ENCODE measurements at places on chromosomes 2 and 18.

GRCh38 chr2:10217489-10218435 lies 84.9 kb upstream of the HPCAL1 start:
- no peak for DNase-seq

DNA sequence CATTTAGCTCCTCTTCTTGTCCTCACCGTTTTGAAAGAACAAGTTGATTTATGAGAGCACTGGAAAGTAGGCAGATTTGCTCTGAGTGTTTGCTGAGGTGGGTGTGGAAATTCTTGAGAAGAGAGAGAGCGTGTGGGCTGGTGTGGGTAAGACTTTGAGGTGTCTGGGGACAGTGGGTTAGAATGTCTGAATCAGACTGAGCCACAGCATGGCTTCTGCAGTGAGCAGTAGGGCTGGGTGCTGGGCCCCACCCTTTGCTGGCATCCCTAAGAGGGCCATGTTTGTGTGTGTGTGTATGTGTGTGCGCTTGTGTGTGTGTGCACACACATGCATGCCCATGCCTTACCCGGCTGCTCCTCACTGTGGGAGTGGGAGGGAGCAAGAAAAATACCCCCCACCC lies 63.7 kb downstream of the COPS8 start:
- no peak for DNase-seq

- no peak for DNase-seq
These were observed 29.3 kb upstream of the FOXI3 start for GRCh38 chr2:88481691-88482336.

GRCh38 chr2:8633735-8634313 lies 48.0 kb upstream of the ID2 start:
- no peak for DNase-seq

DNA sequence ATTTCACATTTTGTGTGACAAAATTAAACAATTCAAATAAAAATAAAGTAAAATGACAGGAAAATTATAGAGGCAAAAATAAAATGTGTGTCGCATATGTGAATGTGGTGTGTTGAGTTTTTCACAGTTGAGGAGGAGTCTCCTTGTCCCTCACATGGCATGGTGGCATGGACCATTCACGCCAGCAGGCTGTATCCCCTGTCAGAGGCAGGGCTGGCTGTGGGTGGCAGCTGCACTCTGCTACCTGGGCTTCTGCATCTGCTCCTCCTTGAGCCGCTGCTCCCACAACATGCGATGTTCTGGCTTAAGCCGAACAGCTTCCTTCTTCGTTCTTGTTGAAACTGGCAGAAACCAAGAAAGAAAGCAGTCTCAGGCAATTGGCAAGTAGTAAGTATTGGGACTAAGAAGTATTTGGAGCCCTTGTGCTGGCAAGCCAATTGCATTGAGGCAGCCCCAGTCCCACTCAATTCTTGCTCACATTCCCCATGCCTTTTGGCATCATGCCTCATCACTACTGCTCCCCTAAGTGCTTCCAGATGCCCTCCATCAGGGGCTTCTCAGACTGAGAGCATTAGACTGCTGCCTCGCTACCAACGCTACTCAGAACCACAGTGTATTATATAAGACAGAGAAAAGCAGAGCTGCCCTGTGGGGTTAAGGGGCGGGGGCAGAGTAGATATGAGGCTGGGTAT lies 177.9 kb upstream of the NABP1 start:
- no peak for DNase-seq

DNA sequence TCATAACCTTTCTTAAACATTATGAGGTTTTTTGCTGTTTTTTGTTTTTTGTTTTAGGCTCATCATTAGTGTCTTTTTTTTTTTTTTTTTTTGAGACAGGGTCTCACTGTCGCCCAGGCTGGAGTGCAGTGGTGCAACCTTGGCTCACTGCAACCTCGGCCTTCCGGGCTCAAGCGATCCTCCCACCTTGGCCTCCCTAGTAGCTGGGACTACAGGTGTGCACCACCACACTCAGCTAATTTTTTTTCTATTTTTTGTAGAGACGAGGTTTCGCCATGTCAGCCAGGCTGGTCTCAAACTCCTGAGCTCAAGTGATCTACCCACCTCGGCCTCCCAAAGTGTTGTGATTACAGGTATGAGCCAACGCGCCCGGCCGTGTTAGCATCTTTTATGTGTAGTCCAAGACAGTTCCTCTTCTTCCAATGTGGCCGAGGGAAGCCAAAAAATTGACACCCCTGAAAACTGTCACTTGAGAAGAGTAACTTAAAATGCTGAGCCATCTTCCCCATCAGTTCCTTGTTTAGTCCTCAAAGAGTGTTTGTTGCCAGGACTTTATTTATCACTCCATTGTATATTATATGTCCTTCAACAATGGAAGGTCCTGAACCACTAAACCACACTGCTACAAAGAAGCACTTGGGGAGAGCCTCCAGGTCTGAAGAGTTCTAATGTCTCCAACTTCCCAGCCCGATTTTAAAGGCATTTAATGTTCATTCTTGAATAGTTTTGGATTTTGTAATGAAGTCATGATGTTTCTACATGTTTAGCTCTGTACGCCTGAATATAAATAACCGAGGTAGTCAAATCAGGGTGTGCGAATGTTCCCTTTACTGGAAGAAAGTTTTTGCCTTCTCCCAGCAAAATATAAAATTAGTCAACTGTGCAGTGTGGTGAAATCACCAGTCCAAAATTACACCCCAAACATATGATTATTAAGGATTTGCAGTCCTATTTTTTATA lies 26.4 kb downstream of the ZNF516 start:
- no peak for DNase-seq

DNA sequence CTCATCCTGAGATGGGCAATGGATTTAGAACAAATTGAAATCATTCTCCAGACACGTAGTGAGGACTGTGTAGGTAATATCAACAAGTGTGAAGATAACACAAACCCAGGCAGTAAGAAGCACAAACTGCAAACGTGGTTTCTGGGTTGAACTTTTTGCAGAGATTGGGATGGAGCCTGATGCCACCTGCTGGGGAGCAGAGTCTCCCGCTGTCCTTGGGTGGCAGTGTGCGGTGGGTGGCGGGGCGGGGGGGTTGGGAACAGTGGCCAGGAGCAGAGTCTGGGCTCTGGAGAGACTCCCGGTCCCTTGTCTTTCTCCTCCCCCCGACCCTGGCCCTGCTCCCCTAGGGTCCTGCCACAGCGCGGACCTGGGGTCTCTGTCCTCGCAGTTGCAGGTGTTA lies 19.5 kb downstream of the TRAF3IP1 start:
- no peak for DNase-seq

DNA sequence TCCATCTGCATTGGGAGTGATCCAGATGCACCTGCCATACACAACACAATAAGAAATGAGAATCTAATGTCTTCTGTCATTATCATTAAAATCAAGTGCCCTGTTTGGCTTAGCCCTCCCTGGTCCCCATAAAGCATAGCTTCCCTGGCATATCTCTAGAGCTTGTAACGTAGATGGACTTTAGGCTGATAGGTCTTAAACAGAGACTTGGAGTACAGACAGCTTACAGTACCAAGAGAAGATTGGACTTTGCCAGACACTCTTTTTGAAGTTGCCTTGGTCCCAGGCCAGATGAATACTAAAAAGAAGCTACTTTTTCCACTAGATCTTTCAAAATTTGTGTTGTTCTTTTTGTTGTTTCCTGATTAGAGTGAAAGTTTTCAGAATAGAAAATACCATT lies 86.3 kb upstream of the UNC80 start:
- no peak for DNase-seq

DNA sequence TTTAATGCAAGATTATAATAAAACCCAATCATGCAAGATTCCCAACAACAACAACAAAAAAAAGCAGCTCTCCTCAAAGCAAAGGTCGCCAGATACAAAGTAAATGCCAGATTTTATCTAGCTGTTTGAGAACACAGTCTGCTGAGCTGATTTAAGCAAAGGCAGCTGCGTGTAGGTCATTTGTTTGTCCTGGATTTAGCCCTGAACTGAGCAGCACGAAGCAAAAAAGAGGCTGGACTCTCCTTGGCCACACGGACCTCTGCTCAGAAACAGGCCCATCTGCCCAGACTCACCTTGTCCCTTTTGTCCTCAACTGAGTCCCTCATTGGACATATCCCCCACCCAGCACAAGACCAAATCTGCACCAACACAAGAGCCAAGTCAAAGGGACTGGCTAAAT lies 91.5 kb downstream of the PID1 start:
- DNase-seq, result no peak

GRCh38 chr2:126880817-126881216 lies 17.9 kb upstream of the TEX51 start:
- no peak for DNase-seq

DNA sequence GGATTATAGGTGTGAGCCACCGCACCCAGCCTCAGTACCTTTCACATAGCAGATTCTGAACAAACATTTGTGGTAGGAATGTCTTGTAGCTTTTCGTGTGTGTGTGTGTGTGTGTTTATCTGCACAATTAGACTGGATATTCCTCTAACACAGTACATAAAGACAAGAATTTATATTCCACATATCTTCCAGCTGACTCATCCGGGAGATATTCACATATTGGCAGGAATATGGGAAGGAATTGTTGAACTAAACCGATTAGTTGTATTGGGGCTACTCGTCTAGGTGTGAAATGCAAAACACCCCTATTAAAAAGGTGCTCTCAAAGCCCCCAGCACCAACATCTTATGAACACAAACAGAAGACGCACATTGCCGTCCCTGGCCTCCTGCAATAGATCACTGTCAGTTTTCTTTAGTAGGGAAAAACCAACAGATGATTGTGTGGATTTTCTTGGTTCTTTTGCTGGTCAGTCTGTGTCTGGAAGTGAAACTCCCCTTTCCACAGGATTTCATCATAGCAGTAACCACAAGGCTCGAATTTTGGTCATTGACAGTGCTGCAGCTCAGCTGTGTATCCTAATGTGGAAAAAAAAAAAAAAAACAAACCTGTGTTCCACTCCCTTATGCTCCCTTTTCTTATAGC lies 208.5 kb upstream of the ACVR2A start:
- DNase-seq, result no peak

GRCh38 chr2:200482194-200482593 lies 27.7 kb downstream of the KCTD18 start:
- DNase-seq, result no peak

GRCh38 chr2:47072728-47073191 lies 82.3 kb downstream of the STPG4 start:
- DNase-seq, result no peak

GRCh38 chr2:154945984-154946383 lies 247.5 kb downstream of the KCNJ3 start:
- no peak for DNase-seq

DNA sequence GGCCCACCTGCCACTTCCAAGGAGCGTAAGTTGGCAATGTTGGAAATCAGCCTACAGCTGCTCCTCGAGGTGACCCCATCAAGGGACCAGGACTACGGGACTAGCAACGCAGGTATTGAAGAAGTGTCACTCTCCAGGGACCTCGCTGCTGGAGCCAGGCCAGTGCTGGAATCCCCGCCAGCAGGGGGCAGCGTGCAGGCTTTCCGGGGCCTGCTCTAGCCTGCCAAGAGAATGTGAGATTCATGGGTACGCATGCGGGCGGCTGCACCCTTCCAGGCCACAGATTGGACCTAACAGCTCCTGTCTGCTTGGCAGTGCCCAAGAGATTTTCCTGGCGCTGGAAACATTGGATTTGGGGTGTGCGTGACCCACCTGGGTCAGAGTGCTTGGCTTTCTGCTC lies 182.8 kb upstream of the RAB12 start:
- DNase-seq, result no peak

- DNase-seq, result no peak
These were observed 104.9 kb downstream of the C2orf74 start for GRCh38 chr2:61266632-61267505.

- no peak for DNase-seq
These were observed 125.1 kb downstream of the SLC39A10 start for GRCh38 chr2:195782156-195782555.

All from right renal cortex interstitium (tissue), 3 donors.